Tongue (tissue), 3 donors: ENCODE measurements at places on chromosomes 6 and 20. TPM values are rescaled to one million over a fixed set of nuclear protein-coding genes. Genes with fewer than 3 reads are reported as not detected.

The ADGRB3 gene
- 6.1 TPM for total RNA-seq

The FARS2 gene
- 38.8 TPM for total RNA-seq

The THBS2 gene
- total RNA-seq, result 89.3 TPM

The KCNK16 gene
- not detected for total RNA-seq

The CCN2 gene
- total RNA-seq, result 57.3 TPM

The AVP gene
- total RNA-seq, result not detected

The RNF144B gene
- total RNA-seq, result 41.2 TPM

The PHACTR1 gene
- total RNA-seq, result 2.5 TPM
